ENCODE measurements at places on chromosomes 2 and 18.

GRCh38 chr2:214753455-214753854 is 56.0 kb downstream of the BARD1 start:
- DNase-seq = no peak

- no peak for DNase-seq
These were observed 93.5 kb downstream of the COX7A2L start for GRCh38 chr2:42267530-42267929.

GRCh38 chr18:7918701-7919100 is 351.6 kb downstream of the PTPRM start:
- DNase-seq = peak; percentile 12

DNA sequence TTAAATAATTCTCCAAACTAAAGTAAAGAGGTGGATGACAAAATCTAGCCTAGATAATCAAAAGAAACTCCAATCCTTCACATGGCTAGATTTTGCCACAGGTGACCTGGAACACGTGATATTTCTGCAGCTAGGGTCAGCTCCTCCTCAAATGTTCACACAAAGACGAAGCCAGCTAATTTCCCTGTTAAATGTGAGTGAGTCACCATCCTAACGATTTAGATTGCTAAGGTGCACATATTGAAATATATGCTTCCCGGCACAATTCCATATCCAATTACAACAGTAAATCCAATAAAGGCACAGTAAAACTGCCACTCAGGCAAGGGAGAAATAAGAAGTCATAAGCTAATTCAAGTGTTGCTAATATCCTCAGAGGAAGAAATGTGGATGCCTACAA is 28.7 kb downstream of the IKZF2 start:
- no peak for DNase-seq

- DNase-seq = no peak
These were observed 240.0 kb downstream of the RND3 start for GRCh38 chr2:150247481-150247880.

GRCh38 chr18:31482051-31482450 is 15.9 kb upstream of the DSG2 start:
- DNase-seq = no peak

GRCh38 chr2:173681881-173682650 is 283.1 kb downstream of the SP3 start:
- DNase-seq = no peak

DNA sequence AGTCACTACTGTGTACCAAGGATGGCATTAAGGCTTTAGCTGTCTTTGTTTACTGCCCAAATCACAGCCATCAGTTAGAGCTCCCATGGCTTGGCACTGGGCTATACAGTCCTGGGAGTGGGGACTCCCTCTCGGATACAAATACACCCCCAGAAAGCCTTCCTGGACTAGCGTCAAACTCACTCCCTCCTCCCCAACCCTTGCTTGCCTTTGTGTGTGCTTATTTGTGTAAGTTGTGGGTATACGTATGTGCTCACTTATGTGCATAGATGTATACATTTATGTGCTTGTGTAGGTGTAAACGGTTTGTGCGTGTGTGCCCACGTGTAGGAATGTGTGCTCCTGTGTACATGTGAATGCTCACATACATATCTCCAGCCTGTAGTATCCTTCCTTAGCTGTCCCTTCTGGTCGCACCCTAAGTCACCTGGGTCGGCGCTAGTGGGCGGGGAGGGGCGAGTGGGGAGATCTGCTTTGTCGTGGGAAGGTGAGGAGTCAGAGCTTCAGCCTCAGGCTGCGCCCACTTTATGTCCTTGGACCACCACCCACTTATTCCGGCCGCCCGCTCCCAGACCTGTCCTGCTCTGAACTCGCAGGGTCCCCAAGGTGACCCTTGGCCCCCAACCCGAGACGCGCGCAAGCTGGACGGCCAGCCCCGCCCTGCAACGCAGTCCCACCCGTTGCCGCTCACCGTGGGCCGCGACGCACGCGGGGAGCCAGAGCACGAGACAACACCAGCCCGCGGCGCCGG is 461 bp downstream of the PRADC1 start:
- no peak for DNase-seq

- DNase-seq = no peak
These were observed 87.7 kb upstream of the DDX18 start for GRCh38 chr2:117726747-117727146.

DNA sequence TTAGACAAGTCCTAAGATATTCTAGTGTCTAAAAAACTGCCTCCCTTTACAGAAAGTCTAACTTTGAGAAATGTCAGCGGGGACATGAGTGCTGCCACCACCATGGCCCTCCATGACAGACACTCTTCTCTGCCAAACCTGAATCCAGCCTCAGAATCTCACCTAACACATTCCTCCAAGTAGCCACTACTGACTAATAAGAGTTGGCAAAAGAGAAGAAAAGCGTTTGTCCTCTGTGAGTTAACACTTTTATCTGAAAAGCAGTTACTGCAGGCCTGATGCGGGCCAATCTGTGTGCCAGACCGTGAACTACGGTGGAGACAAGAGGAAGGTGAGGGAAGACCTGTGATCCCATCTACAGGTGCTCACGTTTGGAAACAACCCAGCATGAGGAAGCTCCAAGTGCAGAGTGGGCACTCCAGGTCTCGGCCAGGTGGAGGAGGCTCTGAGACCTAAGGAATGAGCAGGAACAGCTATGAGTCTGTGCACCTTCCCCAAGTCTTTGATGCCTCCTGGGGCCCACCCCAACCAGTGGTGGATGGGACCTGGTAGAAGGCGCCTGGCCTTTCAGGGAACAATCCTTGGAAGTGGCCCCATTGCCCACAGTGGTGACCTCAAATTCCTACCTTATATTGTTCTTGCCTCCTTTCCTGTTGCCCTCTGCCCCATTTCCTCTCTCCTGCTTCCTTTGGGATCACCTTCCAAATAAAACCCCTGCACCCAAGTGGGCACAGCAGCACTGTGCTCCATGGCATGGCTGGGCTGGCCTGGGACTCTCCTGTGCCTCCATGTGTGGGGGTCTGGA is 91.6 kb downstream of the BIN1 start:
- DNase-seq = no peak

DNA sequence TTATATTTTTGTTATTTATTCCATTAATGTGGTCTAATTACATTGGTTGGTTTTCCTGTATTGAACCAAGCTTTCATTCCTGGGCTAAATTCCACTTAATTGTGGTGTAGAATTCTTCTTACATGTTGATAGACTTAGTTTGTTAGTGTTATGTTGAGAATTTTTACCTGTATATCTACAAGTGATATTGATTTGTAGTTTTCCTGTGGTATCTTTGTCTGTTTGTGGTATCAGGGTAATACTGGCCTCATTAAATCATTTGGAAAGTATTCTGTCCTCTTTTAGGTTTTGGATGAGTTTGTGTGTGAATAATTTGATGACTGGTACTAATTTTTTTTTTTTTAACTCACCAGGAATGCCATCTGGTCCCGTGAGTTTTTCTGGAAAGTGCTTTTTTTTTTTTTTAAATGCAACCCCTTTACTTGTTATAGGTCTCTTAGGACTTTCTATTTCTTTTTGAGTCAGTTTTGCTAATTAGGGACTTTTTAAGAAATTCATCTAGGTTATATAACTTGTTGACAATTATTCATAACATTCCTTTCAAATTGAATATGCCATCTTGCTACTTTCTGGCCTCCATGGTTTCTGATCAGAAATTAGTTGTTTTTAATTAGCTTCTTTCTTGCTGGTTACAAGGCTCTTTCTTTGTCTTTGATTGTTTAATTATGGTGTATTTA is 232.8 kb downstream of the CCDC85A start:
- DNase-seq = no peak

DNA sequence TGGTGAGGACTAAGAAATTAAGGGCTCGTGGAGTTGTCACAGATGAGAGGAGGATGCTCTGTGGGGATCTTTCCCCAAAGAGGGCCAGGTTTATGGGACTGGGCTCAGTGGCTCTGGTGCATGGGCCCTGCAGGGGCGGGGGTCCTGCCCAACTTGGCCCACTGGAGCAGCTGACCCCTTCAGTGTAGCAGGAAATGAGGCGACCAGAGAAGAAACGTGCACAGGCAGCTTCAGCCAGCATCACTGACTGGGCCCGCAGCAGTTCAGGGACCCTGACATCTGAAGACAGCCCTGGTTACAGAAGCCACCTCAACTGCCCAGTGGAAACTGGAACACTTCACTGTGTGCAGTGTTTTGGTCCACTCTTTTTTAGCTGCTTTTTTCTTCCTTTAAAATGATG is 72.8 kb downstream of the EMILIN2 start:
- DNase-seq = no peak

GRCh38 chr2:213722565-213722964 is 438.3 kb downstream of the SPAG16 start:
- DNase-seq = no peak
